AG04450 (cell line): ENCODE measurements at places on chromosomes 12 and 14.

DNA sequence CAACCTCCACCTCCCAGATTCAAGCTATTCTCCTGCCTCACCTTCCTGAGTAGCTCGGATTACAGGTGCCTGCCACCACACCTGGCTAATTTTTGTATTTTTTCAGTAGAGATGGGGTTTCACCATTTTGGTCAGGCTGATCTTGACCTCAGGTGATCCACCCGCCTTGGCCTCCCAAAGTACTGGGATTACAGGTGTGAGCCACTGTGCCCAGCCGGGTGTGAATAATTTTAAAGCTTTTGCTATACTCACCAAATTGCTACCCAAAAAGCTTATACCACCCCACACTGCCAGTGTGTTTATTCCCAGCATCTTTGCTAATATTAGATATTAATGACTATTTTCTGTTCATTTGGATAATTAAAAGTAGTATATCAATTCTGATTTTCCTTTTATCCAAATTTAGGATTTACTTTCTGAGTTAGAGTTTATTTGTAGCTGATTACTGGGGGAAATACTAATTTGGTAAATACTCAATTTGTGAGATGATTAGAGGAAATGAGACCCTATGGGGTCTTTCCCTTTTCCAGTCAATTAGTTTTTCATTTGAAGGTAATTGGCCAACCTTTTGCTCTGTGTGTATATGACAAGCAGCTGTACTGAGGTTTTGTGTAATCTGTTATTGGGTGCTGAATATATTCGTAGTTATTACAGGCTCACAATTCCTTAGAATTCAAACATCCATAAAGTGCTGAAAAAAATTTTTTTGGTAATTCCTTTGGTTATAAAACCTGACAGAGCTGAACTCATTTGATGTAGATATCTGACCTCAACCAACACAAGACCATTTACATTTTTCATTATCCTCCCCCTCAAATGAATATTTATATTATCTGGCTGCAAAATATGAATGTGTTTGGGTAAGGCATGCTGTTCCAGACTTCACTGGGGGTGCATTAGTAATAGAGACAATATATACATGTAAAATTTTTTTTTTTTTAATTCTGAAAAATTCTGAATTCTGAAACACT is 73.6 kb downstream of the ANO6 start:
- no peak for DNase-seq

GRCh38 chr12:4134448-4135263 is 138.9 kb upstream of the CCND2 start:
- DNase-seq, result no peak

DNA sequence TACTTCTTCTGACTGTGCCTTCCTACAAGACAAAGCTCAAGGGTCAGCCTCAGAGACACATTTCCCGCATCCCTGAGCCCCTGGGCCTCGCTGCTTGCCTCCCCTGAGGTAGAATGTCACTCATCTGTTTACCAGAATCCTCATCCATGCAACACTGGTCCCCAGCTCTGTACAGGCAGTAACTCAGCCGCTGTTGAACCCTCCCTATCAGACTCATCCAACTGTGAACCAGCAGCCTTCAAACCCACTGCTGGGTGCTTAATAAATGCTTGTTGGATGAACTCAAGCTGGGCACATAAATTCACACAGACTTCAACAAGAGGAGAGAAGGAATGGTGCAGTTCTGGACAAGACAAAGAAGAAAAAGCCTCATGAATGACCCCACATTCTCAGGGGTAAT is 6.1 kb downstream of the NT5DC3 start:
- DNase-seq, result no peak

- no peak for DNase-seq
These were observed 18.9 kb upstream of the POC1B start for GRCh38 chr12:89544681-89545184.

- DNase-seq, result no peak
These were observed 268.4 kb upstream of the AMIGO2 start for GRCh38 chr12:47348206-47348605.

DNA sequence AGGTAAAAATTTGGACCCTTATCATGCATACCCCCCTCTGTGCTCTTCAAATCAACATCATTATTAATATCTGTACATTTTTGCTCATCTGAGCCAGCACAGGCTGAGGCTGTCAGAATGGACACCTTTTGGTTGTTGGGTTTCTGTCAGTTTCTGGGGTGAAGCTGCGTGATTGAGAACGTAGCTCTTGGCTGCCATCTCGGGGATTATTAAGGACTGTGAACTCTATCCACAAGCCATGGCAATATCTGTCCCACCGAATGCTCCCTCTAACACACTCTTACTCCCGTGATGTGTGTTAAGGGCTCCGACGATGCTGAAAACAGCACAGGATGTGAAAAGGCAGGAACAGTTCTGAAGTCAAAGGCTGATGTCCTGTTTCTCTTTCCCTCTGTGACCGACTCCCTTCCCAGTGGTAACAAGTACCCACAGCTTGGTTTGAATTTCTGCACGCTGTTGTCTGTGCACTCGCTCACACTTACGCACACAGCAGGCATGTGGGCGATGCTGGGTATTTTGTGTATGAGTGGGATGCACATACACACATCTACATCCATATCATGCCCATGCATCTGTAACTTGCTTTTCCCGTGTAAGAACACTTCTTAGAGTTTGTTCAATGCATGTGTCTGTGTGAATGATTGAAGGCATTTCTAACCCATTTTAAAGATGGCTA is 405.6 kb downstream of the TMEM121 start:
- no peak for DNase-seq

DNA sequence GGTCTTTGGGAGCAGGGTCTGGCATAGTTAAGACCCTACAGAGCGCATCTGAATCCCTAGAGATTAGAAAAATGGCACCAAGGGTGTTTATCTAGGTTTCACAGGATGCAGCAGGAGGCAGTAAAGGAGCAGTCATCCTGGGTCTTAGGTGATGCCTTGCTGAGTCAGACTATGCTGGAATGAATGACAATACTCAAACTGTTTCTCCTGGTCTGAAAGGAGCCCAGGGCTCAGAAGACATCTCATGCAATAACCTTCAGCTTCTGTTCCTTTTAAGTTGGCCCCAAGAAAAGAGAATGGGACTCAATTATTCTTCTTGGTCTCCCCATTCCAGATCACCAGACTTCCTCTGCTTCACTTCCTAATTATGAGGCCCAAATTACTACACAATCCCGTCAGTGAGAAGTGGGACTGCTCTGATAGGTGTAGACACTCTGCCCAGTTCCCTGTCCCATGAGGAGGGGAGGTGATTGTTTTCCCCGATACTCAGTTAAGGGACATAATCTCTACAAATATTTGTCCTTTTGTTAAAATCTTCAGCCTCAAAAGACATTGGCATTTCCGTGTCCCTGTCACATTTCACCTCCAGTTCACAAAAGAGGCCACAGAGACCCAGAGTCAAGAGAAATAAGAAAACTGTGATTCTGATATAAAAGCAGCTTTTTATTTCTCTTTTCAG is 14.8 kb upstream of the APOF start:
- DNase-seq, result no peak

DNA sequence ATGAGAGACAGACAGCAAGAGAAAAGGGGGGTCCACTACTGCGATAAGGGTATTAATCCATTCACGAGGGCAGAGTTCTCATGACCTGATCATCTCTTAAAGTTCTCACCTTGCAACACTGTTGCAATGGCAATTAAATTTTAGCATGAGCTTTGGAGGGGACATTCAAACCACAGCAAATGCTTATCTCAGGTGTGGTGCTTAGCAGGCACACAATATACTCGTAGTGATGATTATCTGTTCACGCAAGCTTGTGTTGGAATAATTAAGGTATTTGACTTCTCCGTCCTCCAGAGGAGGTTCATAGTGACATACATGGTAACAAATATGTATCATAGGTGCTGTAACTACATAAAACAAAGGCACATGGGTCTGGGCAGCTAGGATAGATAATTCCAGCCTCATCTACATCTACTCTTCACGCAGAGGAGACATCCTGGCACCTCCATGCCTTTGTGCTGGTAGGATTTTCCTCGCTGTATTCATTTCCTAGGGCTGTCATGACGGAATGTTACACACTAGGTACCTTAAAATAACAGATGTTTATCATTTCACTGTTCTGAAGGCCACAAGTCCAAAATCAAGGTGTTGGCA is 221.2 kb downstream of the RBM19 start:
- DNase-seq, result no peak

- no peak for DNase-seq
These were observed 1098.7 kb downstream of the BCL11B start for GRCh38 chr14:98173305-98173704.

DNA sequence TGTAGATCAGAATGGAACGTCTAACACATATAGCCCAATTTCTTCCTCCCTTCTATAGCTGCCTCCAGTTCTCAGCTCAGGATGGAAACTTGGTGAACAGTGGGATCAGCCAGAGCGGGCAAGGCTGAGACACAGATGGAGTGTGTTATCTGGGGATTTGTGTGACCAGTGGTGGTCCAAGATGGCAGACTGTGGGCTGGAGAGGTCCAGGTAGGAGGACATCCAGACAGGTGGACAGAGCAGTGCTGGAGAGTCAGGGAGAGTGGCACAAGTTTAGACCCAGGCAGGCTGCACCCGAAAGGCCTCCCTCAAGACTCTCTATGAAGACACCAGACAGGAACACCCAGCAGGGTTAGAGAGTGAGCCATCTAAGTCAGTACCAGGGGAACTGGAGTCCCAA is 116.1 kb upstream of the CPSF6 start:
- DNase-seq, result no peak

GRCh38 chr12:56955631-56956256 is 1.7 kb downstream of the RDH16 start:
- DNase-seq, result no peak

- DNase-seq, result no peak
These were observed 727.0 kb downstream of the C12orf50 start for GRCh38 chr12:87302126-87302745.

- DNase-seq, result no peak
These were observed 18.6 kb upstream of the PRKAB1 start for GRCh38 chr12:119649202-119649808.

GRCh38 chr14:42141328-42141727 is 534.7 kb downstream of the LRFN5 start:
- DNase-seq, result no peak

DNA sequence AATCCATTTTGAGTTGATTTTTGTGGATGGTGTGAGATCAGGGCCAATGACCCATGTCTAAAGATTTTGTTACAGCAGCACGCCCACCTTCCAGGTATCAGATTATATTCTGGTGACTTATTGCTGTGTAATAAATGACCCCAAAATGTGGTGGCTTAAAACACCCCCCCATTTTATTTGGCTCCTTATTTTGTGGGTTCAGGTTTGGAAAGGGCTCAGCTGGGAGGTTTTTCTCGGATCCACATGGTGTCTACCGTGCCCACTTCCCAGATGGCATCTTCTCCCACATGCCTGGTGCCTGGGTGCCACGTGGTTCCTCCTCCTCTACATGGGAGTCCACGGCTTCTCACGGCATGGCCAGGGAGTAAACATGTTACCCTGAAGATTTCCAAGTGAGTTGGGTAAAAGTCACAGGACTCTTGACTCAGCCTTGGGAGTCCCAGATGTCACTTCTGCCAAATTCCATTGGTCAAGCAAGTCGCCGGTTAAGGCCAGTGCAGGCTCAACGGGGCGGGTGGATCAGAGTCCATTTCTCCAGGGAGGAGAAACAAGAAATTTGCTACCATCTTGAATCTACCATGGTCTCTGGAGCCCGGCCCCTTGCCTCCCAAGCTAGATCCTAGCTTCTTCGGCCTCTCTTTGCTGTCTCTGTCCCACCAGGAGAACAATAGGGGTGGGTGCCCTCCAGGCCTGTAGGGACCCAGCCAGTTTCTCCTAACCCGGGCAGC is 214.3 kb downstream of the KIF26A start:
- DNase-seq, result no peak

DNA sequence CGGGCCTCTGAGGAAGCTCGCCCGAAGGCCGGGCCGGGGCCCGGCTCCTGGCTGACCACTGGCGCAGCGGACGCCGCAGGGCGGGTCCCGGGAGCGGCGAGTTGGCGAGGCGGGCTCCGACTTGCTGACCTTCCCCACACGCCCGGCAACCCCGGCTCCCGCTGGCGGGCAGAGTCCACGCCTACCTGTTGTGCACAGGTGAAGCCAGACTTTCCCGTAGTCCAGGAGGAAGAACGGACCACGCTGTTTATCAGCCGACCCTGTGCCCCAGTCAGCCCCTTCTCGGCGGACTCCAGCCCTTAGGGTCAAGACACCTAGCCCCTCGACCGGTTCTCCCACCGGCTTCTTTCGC is 407 bp downstream of the HEATR5A start:
- DNase-seq, result no peak

DNA sequence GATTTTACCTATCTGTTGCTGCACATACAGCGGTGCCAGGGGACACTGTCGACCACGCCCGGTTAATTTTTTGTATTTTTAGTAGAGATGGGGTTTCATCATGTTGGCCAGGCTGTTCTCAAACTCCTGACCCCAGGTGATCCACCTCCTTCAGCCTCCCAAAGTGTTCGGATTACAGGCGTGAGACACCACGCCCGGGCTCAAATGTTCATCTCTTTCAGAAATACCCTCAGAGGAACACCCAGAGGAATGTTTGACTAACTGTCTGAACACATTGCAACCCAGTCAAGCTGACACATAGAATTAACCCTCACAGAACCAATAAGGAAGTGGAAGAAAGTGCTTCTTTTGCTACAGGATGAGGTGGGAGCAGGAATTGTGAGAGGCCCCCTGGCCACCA is 15.0 kb upstream of the ETFBKMT start:
- DNase-seq, result no peak

DNA sequence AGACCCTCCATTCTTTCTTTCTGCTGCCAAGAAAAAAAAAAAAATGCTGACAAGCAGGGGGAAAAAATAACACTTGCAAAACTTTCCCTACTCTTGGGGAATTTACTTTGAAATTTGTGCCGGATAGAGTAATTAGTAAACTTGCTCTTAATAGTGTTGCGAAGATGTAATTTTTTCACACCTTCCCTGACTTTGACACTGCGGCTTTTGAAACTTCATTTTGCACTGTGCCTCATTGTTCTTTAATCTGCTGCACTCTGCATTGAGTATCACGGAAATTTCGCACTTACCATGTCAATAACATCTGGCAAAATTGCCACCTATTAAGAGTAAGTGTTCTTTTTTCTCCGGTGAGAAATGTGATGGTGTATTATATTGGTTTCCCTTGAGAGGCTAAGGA is 596.1 kb downstream of the VRK1 start:
- no peak for DNase-seq

DNA sequence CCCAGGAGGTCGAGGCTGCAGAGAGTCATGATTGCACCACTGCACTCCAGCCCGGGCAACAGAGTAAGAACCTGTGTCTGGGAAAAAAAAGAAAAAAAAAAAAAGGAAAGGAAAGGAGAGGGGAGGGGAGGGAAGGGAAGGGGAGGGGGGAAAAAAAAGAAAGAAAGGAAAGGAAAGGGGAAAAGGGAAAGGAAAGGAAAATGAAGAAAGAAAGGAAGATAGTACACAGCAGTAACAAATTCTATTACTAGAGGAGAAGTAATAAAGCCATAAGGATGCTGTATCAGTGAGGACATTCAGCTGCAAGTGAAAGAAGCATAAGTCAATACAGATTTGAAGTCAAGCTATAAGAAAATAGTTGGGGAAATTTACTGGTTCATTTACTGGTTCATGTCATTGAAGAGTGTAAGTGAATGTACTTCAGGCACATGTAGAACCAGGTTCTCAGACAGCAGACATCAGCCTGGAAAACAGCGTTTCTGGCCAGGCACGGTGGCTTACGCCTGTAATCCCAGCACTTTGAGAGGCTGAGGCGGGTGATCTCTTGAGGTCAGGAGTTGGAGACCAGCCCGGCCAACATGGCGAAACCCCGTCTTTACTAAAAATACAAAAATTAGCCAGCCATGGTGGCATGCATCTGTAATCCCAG is 37.4 kb downstream of the NDUFA12 start:
- no peak for DNase-seq

- DNase-seq, result no peak
These were observed 20.5 kb upstream of the FAM181A start for GRCh38 chr14:93906341-93907329.

GRCh38 chr12:59823567-59823966 is 227.7 kb downstream of the SLC16A7 start:
- DNase-seq, result no peak
